ENCODE measurements at places on chromosomes 2 and 18. TPM values are rescaled to one million over a fixed set of nuclear protein-coding genes. Genes with fewer than 3 reads are reported as not detected.
A peak's percentile ranks its signal among the peaks of the same experiment; 100 is the strongest.

DNA sequence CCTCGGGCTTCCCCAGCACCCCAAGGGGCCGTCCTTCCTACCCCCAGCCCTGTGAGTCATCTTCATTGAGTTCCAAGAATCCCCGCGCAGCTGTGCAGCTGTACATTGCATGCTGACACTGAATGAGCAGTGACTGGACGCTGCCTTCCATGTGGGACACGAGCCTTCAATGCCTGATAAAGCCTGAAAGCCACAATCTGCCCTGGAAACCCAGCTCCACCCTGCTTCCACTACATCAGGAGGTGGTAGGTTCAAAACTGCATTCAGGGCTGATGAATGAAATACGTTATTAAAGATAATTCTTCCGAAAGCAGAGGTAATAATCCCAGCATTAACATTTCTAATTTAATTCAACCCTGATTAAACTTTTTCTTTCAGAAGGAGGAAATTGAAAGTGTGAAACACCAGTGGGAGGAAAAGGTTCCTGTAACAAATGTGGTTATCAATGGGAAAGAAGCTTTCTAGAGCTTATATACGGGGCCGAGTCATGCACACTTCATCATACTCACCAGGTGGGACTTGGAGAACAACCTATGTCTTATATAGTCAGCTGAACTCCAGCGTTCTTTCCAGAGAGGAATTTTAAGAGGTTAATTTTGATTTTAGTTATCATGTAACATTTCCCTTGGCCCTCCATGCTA, 360.1 kb downstream of the LPIN1 start:
- peak; percentile 100 for DNase-seq

DNA sequence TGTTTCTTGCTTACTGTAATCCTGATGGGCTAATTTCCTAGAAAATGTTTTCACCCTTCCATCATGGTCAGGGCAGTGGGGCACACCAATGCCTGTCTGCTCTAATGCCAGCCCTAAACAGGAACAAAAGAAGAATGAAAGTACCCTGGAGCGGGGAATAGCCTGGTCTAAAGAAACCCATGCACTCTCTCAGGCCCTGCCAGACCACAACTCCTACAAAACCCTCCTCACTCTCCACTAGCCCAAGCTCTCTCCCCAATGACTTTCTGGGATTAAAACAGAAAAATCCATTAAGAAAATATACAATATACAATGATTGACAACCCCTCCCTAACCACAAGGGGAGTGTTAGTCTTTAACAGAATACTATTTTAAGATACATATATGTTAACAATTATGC, 67.6 kb downstream of the AAK1 start:
- DNase-seq: no peak

GRCh38 chr2:53127061-53127650, 640.4 kb upstream of the CHAC2 start:
- no peak for DNase-seq

- no peak for DNase-seq
Observed at GRCh38 chr18:33699372-33699771, 121.4 kb downstream of the ASXL3 start.

- no peak for DNase-seq
Observed at GRCh38 chr18:49149011-49149410, 198.2 kb upstream of the SMAD7 start.

DNA sequence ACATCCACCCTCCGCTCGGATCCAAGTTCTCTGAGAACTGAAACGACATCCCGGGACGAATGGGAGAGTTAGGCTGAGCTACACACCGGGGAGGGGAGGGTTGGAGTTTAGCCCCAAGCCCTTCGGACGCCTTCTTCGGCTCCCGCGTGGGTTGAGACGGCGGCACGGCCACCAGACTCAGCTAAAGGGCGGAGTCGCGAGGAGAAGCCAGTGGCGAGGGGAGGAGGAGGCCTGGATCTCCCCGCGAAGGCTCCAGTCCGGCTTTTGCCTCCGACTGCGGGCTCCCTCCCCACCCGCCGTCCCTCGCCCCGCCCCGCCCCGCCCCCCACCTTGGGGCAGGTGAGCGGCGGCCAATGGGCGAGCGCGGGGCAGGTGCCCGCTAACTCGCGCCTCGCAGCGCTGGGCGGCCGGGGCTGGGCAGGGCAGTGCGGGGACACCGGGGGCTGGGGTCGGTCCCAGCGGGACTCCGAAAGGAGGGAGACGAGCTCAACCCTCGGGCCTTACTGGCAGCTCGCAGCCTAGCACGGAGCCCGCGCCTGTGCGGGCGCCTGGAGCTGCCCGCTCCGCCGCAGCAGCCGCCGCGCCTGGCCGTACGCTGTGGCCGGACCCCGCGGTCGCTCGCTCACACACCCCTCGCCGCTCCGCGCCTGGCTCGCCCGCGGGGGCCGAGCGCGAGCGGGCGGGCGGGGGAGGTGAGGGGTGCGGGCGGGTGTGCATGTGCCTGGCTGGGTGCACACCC, at the start of gene EMX1:
TSS of gene EMX1 (plus strand) at position 382 of the 739 bp plus-strand sequence. CDS start at position 716, 334 bp downstream.
- DNase-seq: no peak

The APCDD1 gene
- 8.2 TPM for total RNA-seq

The TRAPPC8 gene
- total RNA-seq: 29.4 TPM

GRCh38 chr18:10900435-10900834, 248.9 kb downstream of the PIEZO2 start:
- no peak for DNase-seq

DNA sequence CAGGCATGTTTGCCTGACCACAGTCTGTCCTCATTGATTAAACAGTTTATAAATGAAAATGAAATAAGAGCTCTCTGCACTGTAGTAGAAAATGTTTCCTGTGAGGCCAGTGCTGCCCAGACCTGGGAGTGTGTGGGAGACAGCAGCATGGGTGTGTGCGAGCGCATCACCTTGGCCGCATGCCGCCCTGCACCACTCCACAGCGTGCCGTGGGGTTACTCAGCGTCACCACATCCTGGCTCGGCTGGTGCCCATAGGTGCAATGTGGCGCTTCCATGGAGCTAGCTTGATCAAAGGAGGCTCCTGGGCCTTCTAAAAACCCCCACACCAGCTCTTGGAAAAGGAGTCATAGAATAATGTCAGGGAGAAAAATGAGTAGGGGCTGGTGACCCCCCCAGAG, 76.0 kb upstream of the EPC2 start:
- DNase-seq: no peak

Data from LHCN-M2 (cell line).